ENCODE measurements at places on chromosomes 3 and 15. TPM values are rescaled to one million over a fixed set of nuclear protein-coding genes. Genes with fewer than 3 reads are reported as not detected.

- no peak for DNase-seq
These were observed 58.1 kb upstream of the MYRIP start for GRCh38 chr3:39751286-39751685.

- no peak for DNase-seq
These were observed 53.5 kb upstream of the DCBLD2 start for GRCh38 chr3:98954791-98955604.

- DNase-seq, result peak; percentile 49
These were observed 125.4 kb upstream of the RAD18 start for GRCh38 chr3:9088441-9089353.

- no peak for DNase-seq
These were observed 53.9 kb downstream of the SMAD3 start for GRCh38 chr15:67119238-67119846.

DNA sequence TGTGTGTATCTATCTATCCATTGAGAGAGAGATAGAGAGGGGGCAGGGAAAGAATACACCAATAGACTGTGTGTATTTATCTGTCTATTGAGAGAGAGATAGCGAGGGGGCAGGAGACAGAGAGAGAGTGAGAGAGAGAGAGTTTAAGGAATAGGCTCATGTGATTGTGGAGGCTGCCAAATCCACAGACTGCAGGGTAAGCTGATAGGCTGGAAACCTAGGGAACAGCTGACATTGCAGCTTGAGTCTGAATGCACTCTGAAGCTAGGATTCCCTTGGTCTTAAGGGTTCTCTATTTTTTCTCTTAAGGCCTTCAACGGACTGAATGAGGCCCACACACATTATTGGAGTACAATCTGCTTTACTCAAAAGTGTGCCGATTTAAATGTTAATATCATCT lies 255.8 kb downstream of the EPHA3 start:
- no peak for DNase-seq

Gene NRG4
- 2.4 TPM for total RNA-seq

Measured in adrenal gland (tissue), 19 donors.